ENCODE measurements at places on chromosomes 3 and 15.

GRCh38 chr3:8975081-8976020 is 12.1 kb upstream of the RAD18 start:
- no peak for DNase-seq

- no peak for DNase-seq
Observed at GRCh38 chr3:13407926-13408325, 12.2 kb downstream of the NUP210 start.

GRCh38 chr3:149401212-149401925 is 23.9 kb upstream of the TM4SF1 start:
- DNase-seq, result no peak

DNA sequence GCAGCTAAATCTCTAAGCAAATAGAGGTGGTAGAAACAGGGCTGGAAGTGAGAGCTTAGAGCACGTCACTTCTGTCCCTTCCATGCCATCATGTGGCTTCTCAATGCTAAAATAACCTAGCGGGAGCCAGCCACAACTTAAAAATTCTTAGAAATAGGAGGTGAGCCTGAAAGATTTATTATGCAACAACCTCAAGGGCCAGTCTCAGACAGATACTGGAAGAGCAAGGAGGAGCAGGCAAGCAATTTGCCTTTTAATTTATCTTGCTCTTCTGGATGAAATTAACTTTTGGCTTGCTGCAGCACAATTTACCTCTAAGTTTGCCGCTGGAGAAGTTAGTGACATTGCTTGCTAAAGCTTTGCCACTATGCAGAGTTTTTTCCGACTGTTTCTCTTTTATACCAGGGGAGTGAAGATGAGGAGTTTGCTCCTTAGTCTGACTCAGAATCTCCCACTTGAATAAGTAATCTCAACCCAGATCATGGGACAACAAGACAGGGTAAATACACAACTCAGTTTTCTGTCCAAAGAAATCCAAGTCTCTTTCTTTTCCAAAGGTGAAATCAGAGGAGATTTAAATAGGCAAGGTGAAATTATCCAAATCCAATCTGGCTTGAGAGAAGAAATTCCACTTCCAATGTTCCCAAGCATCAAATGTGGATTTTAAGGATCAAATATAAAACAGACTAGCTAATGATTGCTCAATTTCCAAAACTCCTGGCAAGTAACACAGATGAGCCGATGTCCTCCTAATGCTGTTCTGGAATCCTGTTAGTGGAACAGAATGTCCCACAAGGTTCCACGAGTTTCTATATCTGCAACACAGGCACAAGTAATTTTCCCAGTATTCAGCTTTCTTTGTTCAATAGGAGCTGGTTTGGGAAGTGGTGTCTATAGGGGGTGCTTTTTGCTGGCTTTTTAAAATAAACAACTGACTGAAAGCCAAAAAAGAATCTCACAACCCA is 329.4 kb upstream of the RORA start:
- DNase-seq, result no peak

Data from cortex of kidney (tissue), 1 donor.